ENCODE measurements at places on chromosomes 7 and 10. TPM values are rescaled to one million over a fixed set of nuclear protein-coding genes. Genes with fewer than 3 reads are reported as not detected.

DNA sequence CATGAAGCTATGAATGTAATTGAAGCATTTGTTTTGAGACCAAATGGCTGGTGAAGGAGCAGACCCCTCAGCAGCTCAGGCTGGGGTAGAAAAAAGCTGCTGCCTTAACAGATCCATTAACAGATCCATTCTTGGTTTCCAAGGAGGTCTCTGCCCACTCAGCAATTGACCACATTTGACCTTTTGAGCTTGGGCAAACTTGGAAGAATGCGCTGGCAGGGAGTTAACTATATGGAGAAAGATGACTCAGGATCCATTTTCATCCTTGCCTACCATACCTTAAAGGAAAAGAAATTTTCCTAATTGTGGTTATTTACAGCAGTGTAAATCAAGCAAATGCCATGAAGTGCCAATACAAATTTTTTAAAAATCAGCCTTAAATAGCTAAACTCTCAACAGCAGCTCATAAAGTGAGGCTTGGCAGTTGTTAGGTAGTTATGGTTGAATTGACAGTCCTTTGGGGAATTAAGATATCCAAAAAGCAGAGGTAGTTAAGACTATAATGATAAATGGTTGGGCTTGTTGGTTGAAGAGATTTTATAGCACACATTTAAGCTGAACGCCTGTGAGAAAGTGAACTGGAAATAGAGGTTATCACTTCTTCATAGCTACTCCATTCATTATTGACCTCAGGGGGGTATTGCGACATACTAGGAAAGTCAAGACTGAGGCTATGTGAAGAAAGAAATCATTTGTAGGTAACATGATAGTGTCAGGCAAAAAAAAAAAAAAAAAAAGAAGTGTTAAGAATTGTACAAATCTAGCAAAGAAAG is 83.9 kb downstream of the MKX start:
- DNase-seq, result no peak

DNA sequence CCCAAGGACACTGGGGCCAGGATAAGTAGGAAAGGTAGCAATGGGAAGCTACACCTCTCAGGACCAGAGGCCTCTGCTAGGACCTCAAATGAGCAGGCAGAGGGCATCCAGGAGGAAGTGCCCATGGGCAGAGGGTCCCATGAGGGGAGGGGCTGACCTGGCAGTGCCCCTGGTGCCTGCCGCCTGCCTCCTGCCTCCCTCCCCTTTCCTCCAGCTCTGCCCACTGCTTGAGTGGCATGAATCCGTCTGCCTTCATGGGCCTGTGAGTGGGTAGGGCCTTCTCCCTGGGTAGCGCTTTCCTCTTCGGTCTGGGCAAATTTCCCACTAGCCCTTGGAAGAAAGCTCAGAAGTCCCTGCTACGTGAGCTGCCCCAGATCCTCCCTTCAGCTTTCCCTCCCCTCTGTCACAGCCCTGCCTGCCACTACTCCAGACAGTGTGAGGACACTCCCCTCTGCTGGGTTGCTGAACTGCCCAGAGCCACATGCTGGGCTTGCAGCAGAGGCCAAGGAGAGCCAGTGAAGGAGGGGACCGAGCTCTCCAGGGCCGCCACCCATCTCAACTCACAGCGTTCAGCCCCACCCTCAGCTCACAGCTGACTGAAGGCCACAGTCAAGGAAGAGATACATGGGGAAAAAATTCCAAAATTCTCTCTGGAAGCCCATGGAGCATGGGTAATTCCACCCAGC is 141.4 kb downstream of the ARHGAP22 start:
- DNase-seq, result no peak

Gene ZC3HAV1L
- 1.7 TPM for total RNA-seq

DNA sequence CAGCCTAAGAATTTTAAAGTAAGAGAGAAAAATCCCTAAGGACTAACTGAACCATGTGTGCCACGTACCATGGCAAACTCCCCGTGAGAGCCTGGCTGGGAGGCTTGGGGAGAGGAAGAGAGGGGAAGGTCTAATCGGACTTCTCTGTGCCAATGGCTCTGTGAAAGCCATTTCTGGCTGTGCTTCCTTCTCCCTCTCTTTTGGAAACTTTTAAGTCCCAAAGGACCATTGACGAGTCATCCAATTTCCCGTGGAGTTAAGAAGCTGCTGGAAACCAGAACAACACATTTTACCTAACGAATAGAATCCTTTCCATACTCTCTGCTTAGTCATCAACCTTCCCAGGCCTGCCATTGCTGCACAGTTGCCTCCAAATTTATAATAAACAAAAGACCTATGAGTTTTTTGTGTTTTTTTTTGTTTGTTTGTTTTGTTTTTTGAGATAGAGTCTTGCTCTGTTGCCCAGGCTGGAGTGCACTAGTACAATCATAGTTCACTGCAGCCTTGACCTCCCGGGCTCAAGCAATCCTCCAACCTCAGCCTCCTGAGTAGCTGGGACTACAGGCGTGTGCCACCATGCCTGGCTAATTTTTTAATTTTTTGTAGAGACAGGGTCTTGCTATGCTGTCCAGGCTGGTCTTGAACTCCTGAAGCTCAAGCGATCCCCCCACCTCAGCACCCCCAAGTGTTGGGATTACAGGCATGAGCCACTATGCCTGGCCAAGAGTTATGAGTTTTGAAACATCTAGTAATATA is 13.2 kb downstream of the LAMB1 start:
- DNase-seq, result no peak

DNA sequence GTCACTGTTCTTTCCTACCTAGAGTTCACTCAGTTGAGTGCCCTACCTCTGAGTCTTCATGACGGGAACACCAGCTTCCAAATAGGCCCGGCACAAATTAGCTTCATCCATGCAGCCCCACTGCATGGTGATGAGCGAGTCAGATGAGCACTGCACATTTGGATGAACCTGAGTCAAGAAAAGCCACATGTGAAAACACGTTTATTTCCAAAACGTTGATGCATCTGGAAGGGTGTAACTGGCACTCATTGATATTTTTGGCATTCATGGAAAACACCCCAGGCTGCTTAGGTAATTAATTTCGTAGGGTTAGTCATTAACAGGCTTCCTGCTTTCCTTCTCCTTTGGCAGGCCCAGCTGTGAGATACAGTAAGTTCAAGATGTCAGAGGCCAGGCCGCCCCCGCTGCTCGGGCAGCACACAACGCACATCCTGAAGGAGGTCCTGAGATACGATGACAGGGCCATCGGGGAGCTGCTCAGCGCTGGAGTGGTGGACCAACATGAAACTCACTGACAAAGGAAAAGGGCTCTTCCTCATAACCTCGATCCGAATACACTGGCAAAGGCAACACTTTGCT is 725.2 kb downstream of the SUGCT start:
- no peak for DNase-seq

- no peak for DNase-seq
Measured at GRCh38 chr10:124626759-124627380, 117.3 kb downstream of the FAM53B start.

DNA sequence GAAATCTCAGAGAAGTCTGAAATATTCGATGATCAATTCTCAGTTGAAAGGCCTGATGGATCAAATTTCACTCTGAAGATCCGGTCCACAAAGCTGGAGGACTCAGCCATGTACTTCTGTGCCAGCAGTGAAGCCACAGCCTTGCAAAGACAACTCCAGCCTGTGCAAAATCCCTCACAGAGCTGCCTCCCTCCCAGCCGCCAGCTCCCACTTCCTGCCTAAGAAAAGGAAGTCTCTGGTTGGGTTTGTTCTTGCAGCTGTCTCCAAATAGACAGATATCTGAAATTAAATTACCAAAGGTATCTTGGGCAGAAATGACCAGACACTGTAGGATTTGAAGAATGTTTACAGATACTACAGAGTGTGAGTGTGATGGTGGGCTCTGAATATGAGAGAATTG is 43.4 kb upstream of the PRSS58 start:
- DNase-seq, result no peak

- no peak for DNase-seq
Measured at GRCh38 chr10:133405844-133406527, 12.0 kb downstream of the MTG1 start.

Gene PIP
- not detected for total RNA-seq

- DNase-seq, result no peak
Measured at GRCh38 chr10:33669904-33670303, 335.4 kb upstream of the NRP1 start.

GRCh38 chr7:66043681-66044497 is 31.7 kb upstream of the ASL start:
- no peak for DNase-seq

DNA sequence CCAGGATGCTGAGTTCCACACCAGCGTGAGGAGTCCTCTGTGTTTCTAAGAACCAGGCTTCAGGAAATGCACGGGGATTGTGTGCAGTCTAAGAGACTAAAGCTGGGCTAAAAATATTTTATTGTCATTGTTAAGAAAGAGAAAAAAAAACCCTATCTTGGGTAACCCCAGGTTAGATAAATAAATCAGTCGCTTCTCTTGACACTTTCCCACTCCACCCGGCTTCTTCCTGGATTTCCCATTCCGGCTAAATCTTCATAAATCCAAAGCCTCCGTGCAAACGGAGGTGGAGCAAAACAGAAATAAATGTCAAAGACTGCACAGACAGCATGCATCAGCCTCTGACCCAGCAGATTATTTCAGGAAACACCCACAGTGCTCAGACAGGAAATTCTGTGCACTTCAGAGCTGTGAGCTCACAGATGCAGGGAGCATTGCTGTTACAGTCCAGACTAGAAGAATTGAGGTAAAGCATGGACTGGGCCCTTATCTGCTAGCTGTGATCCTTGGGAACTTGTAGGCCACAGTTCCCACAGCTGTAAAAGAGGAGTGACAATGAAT is 44.8 kb upstream of the GRID1 start:
- DNase-seq, result no peak
